A549 (cell line): ENCODE measurements at places on chromosomes 16 and 17.

DNA sequence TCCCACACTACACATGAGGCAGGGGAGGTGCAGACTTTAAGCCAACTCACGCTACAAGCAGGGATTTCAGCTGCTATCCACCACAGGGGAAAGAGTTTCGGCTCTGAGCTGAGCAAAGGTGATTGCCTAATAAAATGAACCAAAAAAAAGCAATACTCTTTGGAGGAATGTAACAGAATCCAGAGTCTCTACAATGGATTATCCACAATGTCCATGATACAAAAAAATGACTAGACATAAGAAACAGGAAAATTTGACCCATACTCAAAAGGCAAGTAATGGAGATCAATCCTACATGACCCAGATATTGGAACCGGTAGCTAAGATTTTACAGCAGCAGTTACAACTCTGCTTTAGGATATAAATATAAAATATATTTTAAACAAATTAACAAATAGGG is 19.0 kb upstream of the TMEM204 start:
- DNase-seq, result no peak

DNA sequence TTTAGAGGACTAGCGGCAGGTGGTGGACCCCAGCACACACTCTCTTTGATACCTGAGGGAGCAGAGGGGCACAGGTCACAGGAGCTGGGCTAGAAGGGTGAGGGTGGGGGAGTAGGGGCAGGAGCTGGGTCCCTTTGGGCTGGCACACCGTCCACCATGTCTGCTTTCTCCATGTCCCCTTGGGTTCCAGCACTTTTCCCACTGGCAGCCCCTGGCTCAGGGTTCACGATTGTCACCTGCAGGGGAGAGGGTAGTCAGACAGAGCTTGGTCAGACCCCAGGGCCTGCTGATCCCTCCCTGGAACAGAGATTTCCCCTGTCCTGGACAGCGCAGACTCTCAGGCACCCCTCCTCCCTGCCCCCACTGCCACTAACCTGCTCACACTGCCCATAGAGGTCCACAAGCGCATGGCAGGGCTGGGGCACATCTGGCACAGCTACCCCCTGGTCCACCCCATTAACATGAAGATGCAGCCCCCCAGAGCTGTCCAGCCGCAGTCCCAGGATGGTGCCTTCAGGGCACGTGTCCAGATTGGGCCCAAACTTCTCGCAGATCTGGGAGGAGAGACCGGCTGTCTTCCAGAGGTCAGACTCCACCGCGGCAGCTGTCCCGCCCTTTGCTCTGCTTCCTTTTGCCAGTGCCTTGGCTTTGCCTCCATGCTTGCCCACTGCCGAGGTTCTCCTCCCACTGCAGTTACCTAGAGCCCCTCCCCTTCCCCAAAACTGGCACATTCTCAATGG is 3.1 kb upstream of the GPS2 start:
- DNase-seq, result no peak

- no peak for DNase-seq
These were observed 165.3 kb downstream of the SLC39A11 start for GRCh38 chr17:72927146-72927545.

DNA sequence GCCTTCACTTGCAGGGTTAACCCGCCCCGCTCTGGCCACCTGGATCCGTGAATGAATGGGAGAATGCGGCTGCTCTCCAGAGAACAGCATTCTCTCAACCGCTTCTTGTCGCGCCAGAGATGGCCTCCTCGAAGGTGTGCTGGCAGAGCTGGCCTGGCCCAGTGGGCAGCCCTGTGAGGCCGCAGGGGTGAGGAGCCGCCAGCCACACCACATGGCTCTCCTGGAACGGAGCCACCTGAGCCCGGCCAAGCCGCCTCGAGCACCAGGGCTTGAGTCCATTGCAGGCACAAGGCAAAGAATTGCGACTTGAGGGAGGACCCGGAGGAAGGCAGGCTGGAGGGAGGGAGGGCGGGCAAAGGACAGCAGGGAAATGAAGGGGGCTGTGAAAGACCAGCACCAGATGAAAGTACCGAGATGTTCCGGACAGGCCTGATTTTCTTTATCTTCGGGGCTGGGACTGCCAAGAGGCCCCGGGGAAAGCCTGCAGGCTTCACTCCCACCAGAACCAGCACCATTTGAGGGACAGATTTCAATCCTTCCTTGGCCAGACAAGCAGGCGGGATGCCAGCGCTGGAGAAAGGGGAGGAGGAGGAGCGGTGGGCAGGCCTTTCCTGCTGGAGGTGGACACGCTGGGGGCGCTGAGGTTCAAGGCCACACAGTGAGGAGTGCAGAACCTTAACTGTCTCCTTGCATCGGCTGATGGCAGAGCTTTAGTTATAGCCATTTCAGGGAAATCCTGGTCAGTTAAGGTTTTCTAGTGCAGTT is 69.4 kb downstream of the MRC2 start:
- DNase-seq, result no peak

- DNase-seq, result no peak
These were observed 4.3 kb downstream of the TBL3 start for GRCh38 chr16:1976216-1976520.

DNA sequence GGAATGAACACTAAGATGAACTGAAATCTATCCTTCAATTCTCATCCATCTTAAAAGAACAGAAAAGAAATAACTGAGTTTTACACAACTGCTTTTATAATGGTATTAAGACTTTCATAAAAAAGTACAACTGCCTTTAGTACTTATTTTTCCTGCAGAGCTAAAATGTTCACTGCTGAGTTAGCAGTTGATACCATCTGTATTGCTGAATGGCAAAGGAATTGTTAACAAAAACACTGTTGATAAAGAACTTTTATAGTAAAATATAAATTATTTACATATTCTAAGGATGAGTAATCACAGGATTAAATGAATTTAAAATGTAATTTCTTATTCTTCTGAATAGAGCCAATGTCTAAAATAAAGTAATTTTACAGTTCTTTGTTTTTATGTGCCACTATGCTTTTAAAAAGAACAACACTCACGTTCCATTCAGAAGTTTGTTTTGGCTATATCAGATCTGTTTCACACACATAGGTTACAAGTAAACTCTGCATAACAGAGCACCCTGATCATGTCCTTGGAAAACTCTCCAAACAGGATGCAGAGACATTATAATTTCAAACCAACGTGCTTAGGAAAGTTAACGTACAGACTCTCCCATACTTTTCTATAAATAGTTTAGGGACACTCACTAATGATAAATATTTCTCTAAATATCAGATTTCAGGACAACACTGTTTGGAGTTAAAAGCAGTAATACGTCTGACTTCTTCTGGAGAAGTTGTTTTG is 151.1 kb downstream of the ITFG1 start:
- no peak for DNase-seq

DNA sequence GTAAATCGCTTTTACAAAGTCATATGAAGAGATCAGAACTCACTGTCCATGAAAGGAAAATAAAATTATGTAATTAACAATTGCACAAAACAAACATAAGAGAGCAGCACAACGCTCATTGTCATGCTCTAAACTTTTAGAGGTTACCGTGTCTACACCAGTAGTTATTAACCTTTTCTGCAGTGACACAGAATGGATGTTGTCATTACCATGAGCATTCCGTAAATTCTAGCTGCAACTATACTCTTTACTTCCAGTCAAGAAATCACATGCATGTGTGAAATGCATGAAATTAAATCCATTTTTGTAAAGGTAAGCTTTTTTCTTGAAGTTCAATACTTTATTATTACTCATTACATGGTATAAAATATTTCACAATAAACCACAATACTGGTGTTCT is 38.2 kb downstream of the USP32 start:
- no peak for DNase-seq

DNA sequence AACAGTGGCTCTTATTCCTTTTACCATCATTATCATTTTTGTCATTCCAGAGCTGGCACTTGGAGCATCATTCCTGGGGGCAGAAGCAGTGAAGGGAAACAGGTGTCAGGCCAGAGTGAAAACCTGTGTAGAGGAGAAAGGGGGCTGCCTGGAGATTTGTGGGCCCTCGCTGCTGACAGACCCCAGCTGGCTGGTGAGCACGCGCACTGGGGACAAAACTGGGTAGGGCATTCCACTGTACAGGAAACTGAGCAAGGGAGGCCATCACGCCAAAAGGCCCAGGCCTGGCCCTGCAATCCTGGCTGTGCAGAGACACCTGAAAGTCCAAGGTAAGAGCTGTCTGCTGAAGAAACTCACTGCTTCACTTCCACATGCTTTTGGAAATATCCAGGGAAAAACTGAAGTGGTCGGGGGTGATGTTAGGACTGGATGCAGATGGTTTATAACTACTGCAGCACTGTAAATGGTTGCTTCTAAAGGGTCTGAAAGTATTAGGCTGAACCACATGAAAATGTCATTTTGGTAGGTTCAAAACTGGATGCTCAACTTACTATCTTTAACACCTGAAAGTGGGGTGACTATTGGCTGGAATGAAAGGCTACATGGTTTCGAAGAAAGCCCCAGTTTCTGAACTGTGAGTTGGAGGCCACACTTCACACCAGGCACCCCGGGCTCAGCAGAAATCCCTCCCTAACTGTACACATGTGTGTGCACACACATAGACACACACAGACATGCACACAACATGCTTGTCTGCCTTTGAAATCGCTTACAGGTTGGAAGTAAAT is 225.0 kb downstream of the C16orf78 start:
- no peak for DNase-seq

- DNase-seq, result no peak
These were observed 45.2 kb downstream of the HAPSTR1 start for GRCh38 chr16:9136596-9136995.

DNA sequence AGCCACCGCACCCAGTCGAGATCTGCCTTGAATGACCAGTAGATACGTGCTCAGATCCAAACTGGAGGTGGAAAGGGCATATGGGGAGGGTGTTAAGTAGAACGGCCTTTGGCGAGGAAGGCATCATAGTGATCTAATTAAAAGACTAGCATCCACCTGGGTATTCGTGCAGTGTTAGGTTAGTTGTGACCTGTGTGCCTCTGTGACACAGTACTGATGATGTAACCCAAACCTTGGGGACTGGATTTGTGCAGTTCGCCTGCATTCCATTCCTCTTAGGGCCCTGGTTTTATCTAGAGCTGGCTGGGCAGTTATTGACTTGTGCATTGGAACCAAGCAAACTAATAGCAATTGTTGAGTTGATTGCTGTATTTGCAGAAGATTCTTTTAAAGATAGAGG is 47.9 kb downstream of the SNX29 start:
- DNase-seq, result no peak

DNA sequence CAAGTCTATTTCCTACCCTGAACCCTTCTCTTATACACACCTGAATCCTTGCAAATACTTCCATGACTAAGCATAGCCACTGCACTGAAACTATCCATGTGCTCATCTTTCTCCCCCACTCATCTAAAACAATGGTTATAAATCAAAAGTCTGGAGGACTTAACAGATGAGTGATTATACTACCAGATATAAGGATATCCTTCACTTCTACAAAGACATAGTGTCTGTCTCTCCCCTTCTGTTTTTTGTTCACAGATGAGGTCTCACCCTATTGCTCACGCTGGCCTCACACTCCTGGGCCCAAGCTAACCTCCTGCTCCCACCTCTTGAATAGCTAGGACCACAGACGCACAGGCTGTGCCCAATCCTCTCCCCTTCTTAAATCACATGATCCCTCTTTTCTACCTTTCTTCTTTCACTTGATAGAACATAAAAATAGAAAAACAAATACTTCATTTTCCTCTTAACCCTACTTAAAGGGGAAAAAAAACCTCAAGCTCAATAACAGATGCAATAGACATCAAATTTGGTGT is 19.2 kb downstream of the CEP112 start:
- DNase-seq, result no peak

DNA sequence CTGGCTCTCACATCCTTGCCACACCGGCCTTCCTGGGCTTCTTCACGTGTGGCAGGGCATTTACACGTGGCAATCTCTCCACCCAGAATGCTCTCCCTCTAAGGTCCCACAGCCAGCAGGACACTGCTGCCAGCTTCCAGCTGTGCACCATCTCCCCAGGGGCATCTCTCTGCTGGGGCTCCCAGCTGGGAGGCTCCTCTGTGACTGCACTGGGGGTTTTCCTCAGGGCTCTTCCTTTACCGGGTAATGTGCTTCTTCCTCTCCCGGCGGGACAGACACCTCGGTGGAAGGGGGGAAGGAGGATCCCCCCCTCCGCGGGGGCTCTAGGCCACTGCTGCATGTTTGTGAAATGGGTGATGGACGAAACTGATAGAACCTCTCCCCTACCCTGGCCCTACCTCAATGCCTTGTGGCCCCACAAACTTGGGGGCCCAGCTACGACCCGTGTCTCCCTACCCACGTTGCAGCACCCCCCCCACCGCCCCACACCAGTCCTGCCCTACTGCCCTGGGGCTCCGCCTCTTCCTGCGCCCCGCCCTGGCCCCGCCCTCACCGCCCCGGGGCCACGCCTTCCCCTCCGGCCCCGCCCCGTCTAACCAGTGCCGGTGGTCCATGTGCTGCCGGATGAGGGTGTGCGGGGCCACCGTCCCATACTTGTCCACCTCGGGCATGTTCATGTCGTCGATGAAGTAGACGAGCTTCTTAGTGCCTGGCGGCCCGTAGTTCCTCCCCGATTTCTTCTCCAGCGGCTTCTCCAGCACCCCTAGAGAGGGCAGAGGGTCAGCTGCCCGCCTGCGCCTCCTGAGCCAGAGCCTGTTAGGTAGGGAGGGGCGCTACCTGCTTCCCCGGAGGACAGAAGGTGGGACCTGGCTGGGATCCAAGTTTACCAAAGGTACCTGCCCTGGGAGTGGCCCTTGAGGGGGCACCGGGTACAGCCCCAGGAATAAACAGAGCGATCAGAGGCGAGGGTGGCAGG is 92.6 kb downstream of the DNAH17 start:
- DNase-seq, result peak; percentile 93

- DNase-seq, result peak; percentile 69
These were observed 2.4 kb upstream of the BCKDK start for GRCh38 chr16:31105677-31106213.

GRCh38 chr17:31470592-31470991 is 79.1 kb downstream of the RAB11FIP4 start:
- DNase-seq, result no peak

GRCh38 chr17:19747829-19748806 is at the start of gene ALDH3A1:
TSS of gene ALDH3A1 (minus strand) at chr17:19748298. CDS start at chr17:19745129, 3,169 bp downstream.
- peak; percentile 83 for DNase-seq
